ENCODE measurements at places on chromosomes 7 and 10.

DNA sequence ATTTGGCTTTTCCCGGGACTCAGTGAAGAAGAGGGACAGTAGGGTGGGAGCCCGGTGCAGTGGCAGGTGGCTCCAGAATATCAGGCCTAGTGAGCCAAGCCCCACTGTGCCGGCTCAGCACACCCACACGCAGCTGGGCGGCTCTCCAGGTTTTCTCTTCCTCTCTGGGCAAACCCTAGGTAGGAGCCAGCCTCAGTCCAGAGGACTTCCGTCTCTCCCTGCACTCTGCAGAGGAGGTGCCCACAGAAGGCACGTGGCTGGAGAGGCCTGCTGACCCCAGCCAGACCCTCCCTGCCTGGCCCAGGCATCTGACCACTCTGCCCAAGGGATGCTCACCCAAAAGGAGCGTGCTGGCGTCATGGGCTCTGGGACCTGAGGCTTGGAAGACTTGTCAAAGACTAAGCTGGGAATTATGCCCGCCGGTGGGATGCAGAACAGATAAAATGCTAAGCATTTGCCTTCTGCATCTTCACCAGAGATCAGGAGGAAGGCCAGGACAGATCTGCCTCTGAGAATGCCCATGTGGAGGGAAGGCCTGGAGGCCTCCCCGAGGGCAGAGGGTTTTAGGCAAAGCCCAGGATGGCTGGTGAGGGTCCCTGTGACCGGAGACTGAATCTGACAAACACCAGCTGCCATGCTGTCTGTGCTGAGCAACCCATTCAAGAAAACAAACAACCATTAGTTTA lies 40.2 kb downstream of the TCERG1L start:
- no peak for DNase-seq

GRCh38 chr10:34163075-34163905 lies 651.8 kb downstream of the PARD3 start:
- DNase-seq = no peak

GRCh38 chr7:141193066-141193465 lies 119.2 kb downstream of the TMEM178B start:
- no peak for DNase-seq

- no peak for DNase-seq
Measured at GRCh38 chr10:6912424-6912823, 332.3 kb upstream of the PRKCQ start.

DNA sequence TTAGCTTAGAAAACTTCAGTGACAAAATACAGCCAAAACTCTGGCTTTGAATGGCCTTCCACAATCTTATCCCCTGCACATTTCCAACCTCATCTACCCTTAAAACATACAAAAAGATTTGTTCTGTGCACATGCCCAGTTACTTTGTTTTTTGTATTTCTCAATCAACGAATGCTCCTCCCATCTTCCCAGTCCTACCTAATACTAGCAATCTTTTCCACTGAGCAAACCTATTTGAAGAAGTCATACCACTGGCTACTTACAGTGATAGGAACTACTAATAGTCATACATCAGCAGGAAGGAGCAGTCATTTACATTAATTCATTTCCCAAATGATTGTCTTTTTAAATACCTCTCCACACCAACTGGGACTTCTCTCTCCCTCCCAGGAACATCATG lies 2.5 kb downstream of the USP54 start:
- DNase-seq = no peak

- DNase-seq = no peak
Measured at GRCh38 chr7:98627413-98627790, 10.3 kb downstream of the NPTX2 start.

GRCh38 chr10:26637521-26638275 lies 59.8 kb upstream of the PDSS1 start:
- no peak for DNase-seq

Measured in activated T-cell treated with anti-CD3 and anti-CD28 coated beads, Interleukin-2, amount 50 U/mL, for 4 hours (primary cell).